ENCODE measurements at places on chromosomes 7 and 10.

- no peak for DNase-seq
These were observed at the start of gene KAZALD1 for GRCh38 chr10:101061624-101062231. KAZALD1 (plus strand) TSS chr10:101061989; CDS start chr10:101062593, 604 bp downstream.

- DNase-seq: no peak
These were observed 853.2 kb downstream of the GRID1 start for GRCh38 chr10:85513436-85513835.

GRCh38 chr7:2713370-2713769 lies 25.4 kb downstream of the AMZ1 start:
- DNase-seq: no peak

GRCh38 chr10:111131168-111131799 lies 54.5 kb downstream of the ADRA2A start:
- no peak for DNase-seq

DNA sequence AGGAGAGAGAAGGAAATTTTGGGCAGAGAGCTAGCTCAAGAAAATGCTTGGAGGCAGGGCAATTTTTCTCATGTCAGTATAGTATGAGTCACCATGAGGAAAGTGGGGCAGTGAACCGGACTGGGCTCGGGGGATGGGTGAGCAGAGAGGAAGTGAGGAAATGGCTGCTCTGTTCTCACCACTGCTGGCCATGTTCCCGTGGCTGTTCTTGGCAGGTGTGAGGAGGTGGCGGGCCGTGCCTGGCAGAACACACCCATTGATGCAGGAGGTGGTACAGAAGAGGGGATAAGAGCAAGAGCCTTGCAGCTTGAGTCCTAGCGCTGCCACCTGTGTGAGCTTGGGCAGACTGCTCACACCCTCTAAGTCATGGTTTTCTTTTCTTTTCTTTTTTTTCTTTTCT lies 304.4 kb upstream of the LYZL1 start:
- DNase-seq: no peak

DNA sequence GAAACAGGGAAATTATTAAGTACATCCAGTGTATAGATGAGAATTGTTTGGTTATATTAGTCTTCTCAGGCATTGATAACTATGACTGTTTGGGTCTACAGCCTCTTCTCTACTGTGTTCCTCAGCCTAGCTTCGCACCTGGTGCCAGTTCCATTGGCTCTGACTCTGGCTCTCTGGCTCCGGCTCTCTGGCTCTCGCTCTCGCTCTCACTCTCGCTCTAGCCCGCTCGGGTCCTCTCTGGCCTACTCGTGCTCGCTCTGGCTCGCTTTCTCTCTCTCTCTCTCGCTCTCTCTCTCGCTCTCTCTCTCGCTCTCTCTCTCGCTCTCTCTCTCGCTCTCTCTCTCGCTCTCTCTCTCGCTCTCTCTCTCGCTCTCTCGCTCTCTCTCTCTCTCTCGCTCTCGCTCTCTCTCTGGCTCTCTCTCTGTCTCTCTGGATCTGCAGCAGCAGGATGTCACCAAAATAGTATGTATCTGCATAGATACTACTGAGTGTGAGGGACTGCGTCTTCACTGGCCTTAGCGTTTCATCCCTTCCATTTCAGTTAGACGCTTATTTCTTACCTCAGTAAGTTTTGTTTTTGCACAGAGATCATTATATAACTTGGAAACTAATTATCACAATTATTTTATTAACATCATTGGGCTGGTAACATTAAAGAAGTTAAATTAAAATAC lies 6.5 kb upstream of the SSBP1 start:
- DNase-seq: no peak

GRCh38 chr10:23081221-23081750 lies 14.1 kb upstream of the MSRB2 start:
- DNase-seq: no peak

GRCh38 chr7:99493823-99494222 lies 6.3 kb downstream of the ZNF394 start:
- no peak for DNase-seq

DNA sequence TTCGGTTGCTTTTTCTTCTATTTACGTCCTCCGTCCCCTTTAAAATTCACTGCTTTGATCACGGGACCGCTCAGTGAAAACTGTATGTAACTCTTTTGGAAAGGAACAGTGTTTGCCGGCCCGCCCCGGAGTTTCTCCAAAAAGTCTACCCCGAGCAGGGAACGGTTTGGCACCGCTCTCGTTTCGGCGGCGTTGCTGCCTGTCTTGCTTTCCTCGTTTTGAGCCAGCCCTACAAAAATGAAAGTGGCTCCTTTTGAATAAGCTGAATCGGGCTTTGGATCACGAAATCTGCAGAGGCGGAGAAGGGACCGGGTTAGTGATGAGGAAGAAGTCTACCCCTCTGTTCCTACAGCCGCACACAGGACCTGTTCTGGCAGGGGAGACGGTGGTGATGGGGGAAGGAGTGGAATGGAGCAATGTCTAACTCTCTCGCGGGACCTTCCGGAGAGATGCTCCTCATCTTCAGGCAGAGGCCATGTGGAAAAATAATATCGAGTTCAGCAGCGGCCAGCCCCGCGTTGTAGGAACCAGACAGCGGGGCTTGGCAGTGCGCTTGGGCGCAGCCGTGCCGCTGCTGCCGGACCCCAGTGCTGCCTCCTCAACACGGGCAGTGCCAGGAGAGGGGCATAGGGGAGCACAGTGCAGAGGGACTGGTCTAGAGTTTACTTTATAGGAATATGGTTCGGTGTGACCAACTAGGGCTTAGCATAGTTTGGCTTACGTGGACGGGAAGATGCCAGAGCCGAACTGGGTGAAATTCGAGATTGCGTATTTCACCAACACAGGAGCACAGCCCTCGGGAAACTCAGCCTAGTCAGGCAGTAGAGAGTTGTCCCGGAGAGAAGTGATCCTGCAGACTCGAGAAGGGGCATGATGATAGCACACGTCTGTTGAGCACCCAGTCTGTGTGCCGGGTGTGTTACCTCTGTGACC lies 1.4 kb downstream of the HTRA1 start:
- no peak for DNase-seq

DNA sequence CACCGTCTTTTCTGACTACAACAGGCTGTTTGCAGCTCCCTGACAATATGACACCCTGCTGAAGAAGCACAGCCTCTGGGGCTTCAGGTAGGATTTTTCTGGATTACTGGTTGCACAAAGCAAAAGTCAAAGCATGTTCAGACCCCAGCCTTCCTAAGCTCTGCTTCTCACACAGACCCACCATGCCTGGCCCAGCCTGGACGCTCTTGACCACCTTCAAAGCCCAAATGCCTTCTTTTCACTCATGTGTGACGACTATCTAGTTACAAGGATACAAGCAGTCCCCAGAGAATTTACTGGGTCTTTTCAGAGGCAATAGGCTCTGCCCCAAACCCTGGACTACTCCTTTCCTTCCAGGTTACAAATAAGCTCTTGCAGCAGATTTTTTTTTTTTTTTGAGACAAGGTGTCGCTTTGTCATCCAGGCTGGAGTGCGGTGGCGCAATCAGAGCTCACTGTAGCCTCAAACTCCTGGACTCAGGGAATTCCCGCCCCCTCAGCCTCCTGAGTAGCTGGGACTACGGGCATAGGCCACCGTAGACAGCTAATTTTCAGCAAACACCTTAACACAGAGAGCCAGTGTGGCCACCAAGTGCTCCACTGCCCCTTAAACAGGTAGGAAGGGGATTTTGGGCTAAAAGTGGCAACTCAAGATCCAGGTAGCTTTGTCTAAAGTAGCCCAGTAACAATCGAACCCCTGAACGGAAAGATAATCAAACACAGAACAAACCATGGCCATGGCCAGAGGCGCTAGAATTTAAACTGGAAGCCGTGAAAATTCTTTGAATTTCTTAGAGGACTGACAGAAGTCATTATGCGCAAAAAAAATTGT lies 16.2 kb downstream of the SVIL start:
- DNase-seq: no peak

- DNase-seq: no peak
These were observed 411.2 kb downstream of the GLRX3 start for GRCh38 chr10:130547368-130547767.

DNA sequence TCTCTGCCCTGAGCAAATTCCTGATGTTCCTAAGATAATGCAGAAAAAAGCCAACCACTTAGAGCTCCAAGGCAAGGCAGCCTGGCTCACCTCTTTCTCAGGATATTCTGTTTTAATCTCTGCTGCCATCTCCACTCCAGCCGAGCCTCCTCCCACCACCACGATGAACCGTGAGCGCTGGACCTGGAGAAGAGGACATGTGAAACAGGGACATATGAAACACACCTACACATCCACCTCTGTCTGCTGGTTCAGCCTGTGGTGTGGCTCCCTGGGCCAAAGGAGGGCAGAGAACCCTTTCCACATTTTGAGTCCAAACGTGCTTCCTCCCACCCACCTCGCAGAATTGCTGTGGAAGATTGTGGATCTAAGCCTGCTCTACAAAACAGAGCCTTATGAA lies 12.2 kb downstream of the AIFM2 start:
- no peak for DNase-seq

- DNase-seq: no peak
These were observed 606.6 kb upstream of the SORCS1 start for GRCh38 chr10:107771066-107771465.

GRCh38 chr10:116611153-116611545 lies 9.6 kb upstream of the PNLIPRP2 start:
- no peak for DNase-seq

DNA sequence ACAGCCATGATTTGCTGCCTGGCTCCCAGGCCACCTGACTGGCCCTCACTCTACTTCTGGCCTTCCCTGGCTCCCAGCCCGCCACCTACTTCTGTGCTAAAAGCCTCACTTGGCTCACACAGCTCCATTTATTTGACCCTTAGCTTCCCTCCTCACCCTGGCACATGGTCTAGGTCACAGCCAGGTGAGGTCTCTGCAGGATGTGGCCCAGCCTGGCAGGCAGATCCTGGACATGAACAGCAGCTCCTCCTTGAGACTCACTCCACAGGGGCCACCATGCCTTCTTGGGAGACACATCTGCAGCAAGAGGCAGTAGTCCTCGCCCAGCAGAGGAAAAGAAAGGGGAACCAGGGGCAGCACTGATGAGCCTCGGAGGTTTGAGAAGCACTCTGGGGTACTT lies 64.6 kb downstream of the GRID1 start:
- no peak for DNase-seq

DNA sequence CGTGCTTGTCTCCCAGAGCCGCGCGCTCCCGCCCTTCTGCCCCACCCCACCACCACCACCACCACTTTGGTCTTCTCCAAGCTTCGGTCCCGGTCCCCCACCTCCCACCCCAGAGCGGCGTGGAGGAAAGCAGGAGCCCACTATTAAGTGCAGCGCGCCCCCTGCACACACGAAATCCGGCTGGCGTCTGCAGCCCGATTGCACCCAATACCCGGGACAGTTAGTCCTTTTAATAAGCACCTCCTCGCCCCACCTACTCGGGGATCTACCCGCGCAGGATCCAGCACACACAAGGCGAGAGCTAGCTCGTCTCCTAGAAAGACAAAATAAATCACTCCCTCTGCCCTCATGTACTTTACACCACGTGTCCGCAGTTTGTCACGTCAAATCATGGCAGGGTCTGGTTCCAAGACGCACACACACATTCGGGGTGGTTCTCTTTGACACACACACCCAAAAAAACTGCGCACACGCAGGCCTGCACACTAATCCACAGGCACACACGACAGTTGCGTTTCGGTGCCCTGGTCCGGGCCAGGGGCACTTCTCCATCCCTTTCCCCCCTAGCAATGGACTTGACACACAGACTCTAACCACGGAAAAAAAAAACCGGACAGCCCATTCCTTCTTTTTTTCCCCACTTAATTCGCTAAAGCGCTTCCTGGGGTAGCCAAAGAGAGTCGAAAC lies 1.6 kb downstream of the SFMBT2 start:
- no peak for DNase-seq

DNA sequence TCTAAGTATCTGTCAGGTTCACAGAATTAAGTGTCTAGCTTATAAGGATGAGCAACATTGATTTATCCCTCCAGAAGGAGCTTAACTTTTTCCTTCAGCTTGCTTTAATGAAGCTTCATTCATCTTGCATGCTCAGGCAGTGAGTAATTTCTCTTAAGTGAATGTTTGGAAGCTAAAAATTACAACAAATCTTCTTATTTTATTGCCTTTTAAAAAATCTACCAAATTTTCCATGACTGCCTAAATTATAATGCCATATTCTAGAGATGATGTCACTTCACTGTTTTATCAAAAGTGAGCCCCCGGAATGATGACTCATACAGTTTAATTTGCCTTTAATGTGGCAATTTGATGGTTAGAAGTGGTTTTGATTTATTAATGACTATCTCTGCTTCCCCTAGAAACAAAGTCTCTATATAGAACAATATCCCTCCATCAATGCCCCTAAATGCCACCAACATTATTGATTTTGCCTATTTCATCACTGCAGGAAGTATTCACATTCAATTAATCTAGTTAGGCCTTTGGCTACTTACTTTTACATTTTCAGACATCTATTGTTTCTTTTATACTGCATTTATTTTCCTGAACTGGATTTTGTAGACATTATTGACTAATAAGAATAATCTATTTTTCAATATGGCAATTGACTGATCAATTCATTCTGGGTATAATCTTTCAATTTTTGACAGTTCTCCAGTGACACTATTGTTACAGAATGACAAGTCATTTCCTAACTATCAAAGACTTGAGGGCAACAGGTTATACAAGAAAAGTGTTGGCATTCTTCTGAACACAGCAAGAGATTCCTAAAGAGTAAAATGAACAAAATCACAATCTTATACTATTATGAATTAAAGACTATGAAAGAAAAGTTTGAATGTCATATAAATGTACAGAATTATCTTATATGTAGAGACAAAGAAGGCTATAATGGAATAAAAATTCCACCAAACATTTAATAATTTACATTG lies 139.3 kb upstream of the ODAD2 start:
- no peak for DNase-seq

DNA sequence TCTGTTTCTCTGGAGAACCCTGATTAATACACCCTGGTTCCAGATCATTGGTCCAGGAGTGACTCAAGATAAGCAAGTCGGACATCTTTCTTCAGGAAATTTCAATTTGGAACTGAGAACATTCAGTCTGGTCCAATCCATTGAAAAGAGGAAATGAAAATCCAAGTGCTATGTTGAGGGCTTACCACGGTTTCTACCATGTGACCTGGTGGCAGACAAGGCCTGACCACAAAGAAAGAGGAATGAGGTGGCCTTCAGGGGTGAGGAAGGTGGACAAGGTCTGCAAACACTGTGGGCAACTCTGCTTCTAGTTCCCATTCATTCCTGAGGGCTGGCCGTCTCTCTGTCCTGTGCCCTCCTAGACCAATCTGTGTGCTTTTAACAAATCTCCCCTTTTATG lies 149.2 kb upstream of the GHITM start:
- no peak for DNase-seq

DNA sequence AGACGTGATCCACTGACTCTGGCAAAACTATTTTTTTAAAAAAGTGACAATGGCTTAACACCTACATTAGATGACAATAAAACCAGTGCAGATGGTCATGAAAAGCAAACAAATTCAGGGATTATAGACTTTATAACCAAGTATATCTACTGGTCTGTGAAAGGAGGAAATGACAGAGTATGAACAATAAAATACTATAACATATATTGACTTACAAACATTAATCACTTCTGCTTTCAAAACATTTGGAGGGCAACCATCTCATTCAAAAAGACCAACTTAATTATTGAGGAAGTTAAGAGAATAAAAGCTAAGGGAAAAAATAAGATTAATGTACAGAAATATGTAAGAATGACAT lies 34.8 kb downstream of the JMJD1C start:
- no peak for DNase-seq

GRCh38 chr10:90665905-90666662 lies 191.8 kb downstream of the HTR7 start:
- DNase-seq: no peak

GRCh38 chr10:44183667-44184632 lies 200.9 kb downstream of the CXCL12 start:
- DNase-seq: no peak

GRCh38 chr7:81256991-81257390 lies 338.1 kb upstream of the SEMA3C start:
- DNase-seq: no peak

Measured in stimulated activated CD8-positive, alpha-beta memory T cell treated with anti-CD3 and anti-CD28 coated beads, Interleukin-4, amount 100 ng/mL, for 1 hour (primary cell).